ENCODE measurements at places on chromosomes 13 and 19. TPM values are rescaled to one million over a fixed set of nuclear protein-coding genes. Genes with fewer than 3 reads are reported as not detected.

DNA sequence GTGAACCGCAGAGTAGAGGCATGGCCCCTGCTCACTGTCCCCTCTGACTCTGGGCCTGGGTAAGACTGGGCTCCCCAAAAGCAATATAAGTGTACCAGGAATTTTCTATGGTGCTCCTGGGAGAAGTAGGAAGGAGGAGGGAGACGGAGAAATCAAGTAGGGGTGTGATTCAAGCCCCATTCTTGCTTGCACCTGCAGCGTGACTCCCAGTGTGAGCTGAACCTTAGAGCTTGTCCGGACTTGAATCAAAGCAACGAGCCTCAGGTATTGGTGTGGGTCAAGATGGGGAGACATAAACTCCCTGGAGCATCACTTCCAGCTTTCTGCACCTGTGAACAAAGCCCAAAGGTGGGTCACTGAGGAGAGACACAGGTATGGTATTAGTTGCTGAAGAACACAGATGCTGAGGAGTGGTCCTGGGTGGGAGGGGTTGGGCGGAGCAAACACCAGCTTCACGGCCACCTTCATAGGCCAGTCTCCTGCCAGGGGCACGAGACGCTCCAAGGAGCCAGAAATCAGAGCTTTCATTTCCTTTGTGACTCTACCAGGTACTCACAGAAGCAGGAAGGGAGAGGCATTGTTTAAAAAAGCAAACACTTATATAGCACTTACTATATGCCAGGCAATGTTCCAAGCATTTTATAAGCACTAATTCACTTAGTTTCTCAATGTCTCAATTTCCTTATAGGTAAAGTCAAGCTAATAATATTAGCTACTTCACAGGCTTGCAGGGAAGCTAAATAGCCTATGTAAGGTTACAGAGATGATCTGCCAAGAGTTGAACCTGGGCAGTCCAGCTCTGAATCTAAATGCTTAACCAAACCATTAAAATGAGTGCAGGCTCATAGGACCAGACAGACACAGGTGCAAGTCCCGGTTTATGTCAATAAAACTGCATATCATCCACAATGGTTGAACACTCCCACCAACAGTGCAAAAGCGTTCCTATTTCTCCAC, 775.3 kb downstream of the UQCRFS1 start:
- no peaks in the 10 kb centered on the region for H3K4me1 ChIP-seq
- no peaks in the 10 kb centered on the region for H3K36me3 ChIP-seq
- no peak overlapping the region for H3K4me3 ChIP-seq
- peaks cover 20% of the 10 kb centered on the region for H3K27me3 ChIP-seq

- peaks cover 2% of the 10 kb centered on the region for H3K36me3 ChIP-seq
- H3K4me3 ChIP-seq = no peak overlapping the region
- DNase-seq = no peak
- H3K27ac ChIP-seq = peak overlapping the region; percentile 58
These were observed 46.6 kb downstream of the MBNL2 start for GRCh38 chr13:97268772-97269171.

- H3K4me1 ChIP-seq = no peaks in the 10 kb centered on the region
- H3K27me3 ChIP-seq = peaks cover 36% of the 10 kb centered on the region
- H3K36me3 ChIP-seq = no peaks in the 10 kb centered on the region
- H3K4me3 ChIP-seq = no peak overlapping the region
These were observed 126.6 kb downstream of the AKAP11 start for GRCh38 chr13:42398533-42398932.

DNA sequence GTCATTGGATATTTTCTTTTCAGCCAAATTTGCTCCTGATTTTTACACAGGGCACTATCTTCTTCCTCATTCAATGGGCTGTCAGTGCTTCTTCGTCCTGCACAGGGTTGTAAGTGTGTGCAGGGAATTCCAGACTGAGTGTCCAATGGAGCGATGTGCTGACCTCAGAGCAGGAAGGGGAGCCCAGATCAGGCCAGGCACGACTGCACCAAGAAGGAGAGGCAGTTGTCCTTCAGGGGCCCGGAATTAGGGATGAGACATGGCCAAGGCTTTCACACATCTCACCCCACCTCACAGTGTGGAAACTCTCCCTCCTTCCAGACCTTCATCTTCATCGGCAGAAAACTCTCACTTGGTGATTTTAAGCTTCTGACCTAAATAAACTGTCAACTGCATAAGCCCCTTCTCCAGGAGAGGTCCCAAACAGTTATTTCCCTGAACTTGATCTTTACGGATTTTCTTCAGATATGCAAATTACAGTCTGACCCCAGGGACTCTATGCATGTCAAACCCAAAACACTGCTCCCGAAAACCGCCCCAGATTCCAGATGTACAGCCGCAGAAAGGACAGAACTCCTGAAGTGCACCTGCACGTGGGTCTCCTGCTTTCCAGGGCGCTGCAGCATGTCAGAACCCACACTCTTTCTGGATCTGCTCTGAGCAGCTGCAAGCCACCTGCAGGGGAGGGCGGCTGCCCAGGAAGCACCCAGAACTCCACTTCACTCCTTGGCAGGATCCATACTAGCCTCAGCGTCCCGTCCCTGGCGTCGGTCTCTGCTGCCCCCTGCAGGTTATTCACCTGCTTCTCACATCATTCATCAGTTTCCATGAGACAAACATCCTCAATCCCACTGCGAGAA, 625 bp upstream of the ZNF20 start:
- peak overlapping the region; percentile 86 for H3K27ac ChIP-seq
- peaks cover 38% of the 10 kb centered on the region for H3K36me3 ChIP-seq
- peak; percentile 88 for DNase-seq
- no peaks in the 10 kb centered on the region for H3K27me3 ChIP-seq

DNA sequence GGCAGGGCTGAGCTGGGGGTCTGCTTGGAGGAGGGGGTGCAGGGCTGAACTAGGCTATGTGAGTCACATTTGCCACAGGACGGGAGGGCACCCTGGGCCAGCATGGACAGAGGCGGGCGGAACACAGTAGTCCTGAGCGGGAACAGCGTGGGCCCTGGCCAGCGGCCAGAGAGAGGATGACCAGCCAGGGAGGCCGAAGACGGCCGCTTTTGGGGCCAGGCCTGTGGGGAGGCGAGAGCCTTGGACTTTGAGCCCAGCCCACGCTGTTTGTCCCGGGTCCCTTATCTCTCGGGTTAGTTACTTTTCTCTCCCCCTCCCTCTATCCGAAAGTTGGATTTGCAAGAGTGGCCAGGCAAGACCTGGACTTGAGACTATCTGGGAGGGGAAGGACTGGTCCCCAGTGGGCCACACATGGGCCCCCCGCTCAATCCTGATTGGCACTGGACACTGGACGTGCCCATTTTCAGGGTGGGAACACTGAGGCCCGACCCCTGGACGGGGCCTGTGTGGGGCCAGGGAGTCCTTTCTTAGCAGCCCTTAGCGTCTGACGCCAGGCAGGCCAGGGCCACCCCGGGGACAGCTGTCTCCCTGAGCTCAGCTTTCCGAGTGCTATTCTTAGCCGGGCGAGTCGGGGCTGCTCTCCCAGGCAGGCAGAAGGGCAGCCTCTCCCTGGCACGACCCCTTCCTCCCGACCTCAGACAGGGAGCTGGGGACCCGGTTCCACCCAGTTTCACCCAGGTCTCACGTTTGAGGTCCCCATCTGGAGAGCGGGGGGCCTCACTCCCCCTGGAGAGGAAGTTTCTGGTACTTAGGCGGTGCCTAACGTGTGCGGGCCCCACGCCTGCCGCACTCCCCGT, 833 bp downstream of the GAMT start:
- DNase-seq = peak; percentile 71
- H3K4me3 ChIP-seq = peak overlapping the region; percentile 80
- H3K27me3 ChIP-seq = peaks cover 8% of the 10 kb centered on the region
- H3K36me3 ChIP-seq = no peaks in the 10 kb centered on the region
- peaks cover 54% of the 10 kb centered on the region for H3K4me1 ChIP-seq

GRCh38 chr19:18985257-18985656, 44.2 kb upstream of the HOMER3 start:
- no peak for DNase-seq
- H3K27ac ChIP-seq = peak overlapping the region; percentile 46
- peaks cover 13% of the 10 kb centered on the region for H3K27me3 ChIP-seq
- H3K4me3 ChIP-seq = no peak overlapping the region

The NCLN gene
- 28.3 TPM for total RNA-seq

The SLC7A9 gene
- total RNA-seq = not detected

The TMEM150B gene
- total RNA-seq = 2.0 TPM

The NFKBIB gene
- total RNA-seq = 18.4 TPM

The SPTBN4 gene
- total RNA-seq = 6.1 TPM

The MBNL2 gene
- 76.5 TPM for total RNA-seq

The ZNF135 gene
- 3.8 TPM for total RNA-seq

The PTGIR gene
- 3.7 TPM for total RNA-seq

The CAPN12 gene
- total RNA-seq = 0.22 TPM
